ENCODE measurements at places on chromosomes 2 and 18.

- no peak for ATAC-seq
Observed at GRCh38 chr18:34153711-34154110, 71.0 kb downstream of the NOL4 start.

DNA sequence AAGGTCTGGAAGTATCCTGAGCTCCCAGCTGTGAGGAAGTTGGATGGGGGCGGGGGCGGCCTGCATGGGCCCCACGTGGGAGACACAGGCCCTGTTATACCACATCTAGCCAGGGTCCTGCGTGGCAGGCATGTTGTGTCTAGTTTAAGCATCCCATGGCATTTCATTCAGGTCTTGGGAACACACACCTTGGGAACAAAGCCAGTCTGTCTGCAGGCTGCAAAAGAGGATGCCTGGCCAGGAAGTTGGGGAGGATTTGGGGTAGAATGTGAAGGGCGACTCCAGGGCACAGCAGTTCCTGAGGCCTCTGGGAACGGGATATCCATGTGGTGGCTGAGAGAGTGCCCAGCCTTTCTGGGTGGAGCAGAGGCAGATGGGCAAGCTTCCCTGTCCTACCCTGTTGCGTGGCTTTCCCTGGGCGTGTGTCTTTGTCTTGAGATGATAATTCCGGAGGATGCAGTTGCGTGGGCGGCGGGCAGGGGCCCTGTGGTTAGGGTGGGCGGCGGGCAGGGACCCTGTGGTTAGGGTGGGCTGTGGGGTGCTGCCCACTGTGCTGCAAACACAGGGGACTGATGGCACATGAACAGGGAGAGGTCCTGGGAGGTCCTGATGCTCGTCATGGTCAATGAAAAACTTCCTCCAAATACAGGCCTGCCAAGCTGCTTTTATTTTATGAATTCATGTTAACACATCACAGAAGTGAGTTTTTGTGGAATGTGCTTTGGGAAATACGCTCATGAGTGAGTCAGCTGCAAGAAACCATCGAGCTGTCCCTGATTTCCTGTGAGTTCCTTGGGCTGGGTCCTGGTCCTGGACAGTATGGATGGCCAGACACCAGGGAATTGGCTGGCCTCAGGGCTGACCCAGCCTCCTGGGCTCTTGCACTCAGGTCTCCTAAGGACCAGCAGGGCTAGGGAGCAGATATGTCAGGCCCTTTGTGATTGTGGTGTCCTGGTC, 90.0 kb upstream of the HS6ST1 start:
- peak; percentile 31 for ATAC-seq

DNA sequence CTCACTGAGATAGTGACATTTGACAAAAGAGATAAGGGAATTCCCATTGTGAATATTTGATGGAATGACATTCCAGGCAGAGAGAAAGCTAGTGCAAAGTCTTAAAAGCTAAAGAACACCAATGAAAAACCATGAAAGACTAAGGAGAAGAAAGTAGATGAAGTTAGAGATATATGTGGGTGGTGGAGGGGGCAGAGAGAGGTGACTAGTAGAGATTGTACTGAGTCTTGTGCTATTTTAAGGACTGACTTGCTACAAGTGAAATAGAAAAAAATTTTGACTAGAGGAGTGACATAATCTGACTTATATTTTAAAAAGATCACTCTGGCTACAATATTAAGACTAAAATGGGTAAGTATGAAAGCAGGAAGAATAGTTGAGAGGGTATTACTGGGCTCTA, 35.3 kb upstream of the GULP1 start:
- no peak for ATAC-seq

DNA sequence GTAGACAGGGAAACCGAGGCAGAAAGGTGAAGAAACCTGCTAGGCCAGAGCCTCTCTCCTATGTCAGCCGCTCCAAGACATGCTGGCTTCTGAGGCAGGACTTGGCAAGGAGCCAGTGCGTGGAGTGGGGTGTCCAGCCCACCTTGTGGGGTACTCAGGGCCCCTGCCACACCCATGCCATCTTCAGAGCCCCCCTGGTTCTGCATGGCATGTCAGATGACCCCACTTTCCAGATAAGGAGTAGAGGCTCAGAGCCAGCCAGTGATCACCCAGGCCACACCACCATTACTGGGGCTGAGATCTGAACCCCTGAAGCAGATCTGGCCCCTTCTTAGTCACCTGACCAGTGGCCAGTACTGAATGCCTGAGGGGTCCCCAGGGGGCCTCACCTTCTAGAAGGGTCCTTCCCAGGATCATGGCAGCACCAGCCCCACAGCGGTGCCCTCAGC, 14.7 kb downstream of the CROCC2 start:
- ATAC-seq: no peak

- ATAC-seq: no peak
Observed at GRCh38 chr18:9140984-9141383, 4.4 kb downstream of the ANKRD12 start.

GRCh38 chr2:52536929-52537460, 1230.6 kb upstream of the CHAC2 start:
- no peak for ATAC-seq

DNA sequence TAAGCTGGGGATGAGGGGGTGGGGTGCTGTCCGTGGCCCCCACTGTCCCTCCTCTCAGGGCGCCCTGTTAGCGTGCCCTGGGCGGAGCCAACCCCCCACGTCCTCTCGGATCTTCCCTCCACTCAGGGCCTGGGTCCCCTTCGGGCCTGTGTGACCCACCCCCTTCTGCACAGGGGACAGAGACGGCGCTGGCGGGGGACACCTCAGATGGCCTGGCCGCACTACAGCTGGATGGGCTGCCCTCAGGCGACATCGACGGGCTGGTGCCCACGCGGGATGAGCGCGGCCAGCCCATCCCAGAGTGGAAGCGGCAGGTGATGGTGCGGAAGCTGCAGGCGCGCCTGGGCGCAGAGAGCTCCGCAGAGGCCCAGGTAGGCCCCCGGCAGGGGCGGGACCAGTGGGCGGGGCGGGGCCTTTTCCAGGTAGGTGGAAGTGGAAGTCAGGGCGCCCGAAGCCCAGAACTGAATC, 9.9 kb upstream of the KLHL30 start:
- ATAC-seq: no peak

DNA sequence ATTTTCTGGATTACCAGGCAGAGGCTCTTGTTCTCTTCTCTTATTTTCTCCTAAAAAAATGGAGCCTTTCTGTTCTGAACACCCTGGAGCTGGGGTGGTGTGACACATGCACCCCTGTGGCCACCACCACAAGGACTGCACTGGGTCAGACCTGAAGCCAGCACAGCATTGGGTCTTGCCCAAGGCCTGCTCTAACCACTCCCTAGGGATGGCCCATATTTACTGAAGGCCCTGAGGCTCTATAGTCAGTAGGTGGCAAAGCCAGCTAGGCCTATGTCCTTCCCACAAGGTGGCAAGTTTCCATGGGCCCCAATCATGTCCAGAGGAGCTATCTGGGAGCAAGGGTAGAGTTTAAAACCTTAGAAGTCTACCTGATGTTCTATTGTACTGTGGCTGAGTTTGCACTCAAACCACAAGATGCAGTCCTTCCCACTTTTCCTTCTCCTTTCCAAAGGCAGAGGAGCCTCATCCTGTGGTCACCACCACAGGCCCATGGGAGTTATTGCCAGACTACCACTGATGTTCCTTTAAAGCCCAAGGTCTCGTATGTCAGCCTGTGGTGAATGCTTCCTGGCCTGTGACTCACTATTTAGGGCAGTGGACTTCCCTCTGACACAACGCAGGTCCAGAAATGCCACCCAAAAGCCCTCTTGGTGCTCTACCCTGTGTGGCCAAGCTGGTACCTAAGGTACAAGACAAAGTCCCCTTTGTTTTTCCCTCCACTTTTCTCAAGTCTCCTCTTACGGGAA, 15.0 kb upstream of the FMNL2 start:
- ATAC-seq: no peak

DNA sequence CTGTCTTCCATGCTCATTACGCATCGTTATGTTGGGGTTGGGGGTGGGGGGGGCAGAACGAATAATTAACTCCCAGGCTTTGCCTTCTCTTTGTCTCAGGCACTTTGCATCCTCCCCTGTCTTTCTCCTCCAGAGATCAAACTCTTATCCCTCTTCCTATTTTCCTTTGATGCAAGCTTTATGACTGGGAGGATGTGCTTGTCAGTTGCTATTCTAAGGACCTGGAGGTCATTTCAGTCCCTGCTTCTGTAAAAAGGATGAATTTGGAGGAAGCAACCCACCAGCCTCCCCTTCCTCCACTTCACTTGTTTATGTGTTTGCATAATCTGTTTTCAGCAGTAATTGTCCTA, 87.5 kb downstream of the ZCCHC2 start:
- ATAC-seq: no peak

GRCh38 chr2:233473386-233473791, 93.2 kb downstream of the USP40 start:
- ATAC-seq: no peak

DNA sequence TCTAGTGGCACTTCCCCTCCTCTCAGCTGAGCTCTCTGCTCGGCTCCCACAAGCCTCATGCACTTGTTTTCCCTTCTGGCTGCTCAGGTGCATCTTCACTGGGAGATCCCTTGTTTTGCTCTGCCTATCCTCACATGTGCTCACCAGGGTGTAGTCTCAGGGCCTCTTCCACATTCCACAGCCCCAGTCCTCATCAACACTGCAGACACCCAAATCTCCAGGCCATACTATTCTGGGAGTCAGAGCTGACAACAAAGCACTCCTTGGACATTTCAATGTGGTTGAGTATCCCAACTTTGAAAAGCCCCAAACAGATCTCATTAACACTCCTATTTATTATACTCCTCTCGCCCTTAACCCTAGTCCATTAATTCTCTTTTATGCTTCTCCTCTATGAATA, 71.3 kb downstream of the CCDC93 start:
- no peak for ATAC-seq

DNA sequence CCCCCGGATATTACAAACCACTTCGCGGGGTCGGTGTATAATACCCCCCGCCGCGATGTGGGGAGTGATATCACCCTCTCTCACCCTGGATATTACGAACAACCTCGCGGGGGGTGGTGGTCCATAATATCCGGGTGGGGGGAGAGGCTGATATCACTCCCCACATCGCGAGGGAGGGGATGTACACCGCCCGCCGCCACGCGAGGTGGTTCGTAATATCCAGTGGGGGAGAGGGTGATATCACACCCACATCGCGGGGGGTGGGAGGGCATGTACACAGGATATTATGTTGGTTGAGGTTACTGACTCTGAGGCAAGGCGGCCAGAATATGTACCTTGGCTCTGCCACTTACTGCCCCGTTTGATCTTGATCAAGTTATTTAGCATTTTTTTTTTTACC, 14.8 kb upstream of the CWC22 start:
- no peak for ATAC-seq

DNA sequence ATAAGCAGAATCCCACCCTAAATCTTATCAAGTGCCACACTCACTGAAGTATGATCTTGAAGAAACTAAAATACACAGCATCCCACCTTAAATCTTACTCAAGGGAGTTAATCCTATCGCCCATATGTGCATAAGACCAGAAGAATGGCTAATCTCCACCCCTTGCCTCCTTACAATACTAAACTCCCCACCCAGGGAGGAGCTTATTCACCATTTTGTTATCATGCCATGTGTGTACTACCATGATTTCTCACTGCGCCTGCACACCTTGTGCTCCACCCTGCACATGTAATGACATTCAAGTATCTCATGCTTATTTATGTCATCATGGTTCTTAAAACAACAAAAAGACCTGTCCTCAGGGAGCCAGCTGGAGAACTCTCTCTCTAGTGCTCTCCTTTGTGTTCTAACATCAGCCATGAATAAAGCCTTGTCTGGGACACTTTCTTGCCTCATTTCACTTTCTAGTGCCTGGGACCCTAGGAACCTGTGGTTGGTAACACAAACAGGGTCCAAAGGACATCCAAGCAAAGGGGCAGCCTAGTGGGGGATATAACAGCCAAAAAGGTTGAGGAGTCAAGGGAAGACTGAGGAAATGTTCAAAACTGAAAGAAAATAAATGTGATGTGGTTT, 87.4 kb downstream of the SLC66A3 start:
- no peak for ATAC-seq

- ATAC-seq: no peak
Observed at GRCh38 chr2:179837408-179837807, 24.0 kb downstream of the ZNF385B start.

DNA sequence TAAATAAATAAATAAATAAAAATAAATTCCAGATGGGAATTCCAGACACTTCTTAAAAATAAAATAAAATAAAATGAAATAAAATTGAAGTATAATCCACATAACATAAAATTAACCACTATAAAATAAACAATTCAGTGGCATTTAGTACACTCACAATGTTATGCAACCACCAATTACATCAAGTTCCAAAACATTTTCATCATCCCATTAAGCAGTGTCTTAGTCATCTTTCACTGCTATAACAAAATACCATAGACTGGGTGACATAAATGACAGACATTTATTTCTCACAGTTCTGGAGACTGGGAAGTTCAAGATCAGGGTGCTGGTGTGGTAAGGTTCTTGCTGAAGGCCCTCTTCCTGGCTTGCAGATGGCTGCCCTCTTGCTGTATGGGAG, 22.6 kb upstream of the PROKR1 start:
- ATAC-seq: no peak

DNA sequence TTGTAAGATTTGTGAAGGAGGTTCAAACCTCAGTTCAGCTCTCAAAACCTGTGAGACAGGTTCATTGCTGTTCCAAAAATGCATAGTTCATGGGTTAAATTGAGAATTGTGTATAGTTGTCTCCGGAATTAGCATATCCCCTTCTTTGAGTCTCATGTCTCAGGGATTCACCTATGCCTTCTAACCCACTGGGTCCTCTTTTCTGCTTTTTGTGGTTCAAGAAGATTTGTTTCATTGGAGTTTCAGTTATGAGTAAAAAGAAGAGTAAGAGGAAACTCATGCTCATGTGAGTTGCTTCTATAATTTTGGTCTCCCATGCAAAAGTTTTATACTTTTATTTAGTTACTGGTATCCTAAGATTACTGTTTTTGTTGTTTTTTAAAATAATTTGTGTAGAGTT, 1219.8 kb upstream of the ZEB2 start:
- ATAC-seq: no peak

- no peak for ATAC-seq
Observed at GRCh38 chr18:22337306-22337705, 80.4 kb downstream of the CTAGE1 start.

DNA sequence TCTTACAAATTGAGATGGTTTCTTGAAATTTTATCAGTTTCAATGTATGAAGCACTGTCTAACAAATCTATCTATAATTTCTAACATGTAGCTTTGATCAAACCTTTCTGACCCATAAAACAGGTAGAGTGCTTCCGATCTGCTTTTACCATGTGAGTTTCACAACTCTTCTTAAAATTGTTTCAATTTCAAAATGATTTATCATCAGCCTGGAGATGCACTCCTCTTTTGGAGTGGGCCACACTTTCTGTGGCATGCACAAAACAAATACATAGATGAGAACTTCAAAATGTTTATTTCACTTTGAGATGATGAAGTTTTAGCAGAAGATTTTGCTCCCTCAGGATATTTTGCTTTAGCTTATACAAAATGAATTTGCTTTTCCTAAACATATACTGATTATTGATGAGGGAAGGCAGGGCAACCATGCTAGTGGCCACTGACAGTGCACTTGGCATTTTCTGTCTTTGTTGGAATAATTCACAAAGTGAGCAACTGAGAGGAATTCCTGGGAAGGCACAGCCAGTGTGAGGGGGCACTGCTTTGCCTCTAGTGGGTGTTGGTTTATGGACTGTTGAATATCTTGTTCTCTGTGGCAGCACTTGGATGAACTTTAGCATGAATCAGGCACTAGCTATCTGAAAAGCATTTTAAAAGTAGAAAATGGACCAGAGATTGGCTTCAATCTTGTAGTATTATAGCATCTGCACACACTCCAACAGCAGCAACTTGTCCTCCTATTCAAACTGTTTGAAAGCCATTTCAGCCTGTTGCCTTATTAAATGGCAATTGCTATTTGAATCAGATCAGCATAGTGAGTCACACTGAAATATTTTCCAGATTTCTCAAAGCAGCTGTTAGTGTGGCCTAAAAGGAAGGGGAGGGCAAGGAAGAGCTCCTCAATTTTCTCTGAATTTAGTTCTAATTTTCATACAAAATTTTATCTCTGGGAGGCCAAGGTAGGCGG, 193.2 kb downstream of the CCDC85A start:
- ATAC-seq: no peak

All from gastroesophageal sphincter (tissue), 4 donors.